Suprapubic skin (tissue), 4 donors: ENCODE measurements at places on chromosomes 2 and 18. TPM values are rescaled to one million over a fixed set of nuclear protein-coding genes. Genes with fewer than 3 reads are reported as not detected.

GRCh38 chr2:162073888-162074631, at the start of gene DPP4:
TSS of gene DPP4 (minus strand) at chr2:162074215. CDS start at chr2:162073981, 234 bp downstream.
- peak; percentile 75 for DNase-seq

DNA sequence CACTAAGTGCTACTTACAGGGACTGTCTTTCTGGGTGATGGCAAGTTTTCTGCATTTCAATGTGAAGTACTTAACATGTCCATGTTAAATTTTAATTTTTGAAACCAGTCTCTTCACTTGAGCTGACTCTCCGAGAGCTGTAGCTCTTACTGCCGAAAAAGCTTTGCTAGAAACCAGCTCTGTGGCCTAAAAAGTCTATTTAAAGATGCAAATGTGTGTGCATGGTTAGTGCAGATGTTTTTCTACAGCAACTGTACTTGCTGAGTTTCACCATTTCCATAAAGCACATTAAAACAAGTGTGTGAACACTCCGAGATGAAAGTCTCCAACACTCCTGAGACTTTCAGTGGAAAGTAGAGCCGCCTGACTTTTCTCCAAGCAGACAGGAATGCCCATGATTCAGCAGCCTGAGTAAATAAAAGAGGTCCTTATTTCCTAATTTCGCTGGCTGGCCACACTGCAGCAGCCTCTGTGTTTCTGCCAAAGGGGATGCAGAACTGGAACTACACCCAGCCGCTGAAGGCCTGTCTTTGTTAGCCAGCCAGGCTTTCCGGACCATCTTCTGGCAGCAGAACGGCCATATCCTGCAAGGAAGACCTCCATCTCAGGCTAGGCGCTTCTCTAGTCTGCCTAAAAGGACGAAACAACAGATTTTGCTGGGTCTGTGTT, 121.2 kb downstream of the ZNF521 start:
- peak; percentile 84 for DNase-seq

DNA sequence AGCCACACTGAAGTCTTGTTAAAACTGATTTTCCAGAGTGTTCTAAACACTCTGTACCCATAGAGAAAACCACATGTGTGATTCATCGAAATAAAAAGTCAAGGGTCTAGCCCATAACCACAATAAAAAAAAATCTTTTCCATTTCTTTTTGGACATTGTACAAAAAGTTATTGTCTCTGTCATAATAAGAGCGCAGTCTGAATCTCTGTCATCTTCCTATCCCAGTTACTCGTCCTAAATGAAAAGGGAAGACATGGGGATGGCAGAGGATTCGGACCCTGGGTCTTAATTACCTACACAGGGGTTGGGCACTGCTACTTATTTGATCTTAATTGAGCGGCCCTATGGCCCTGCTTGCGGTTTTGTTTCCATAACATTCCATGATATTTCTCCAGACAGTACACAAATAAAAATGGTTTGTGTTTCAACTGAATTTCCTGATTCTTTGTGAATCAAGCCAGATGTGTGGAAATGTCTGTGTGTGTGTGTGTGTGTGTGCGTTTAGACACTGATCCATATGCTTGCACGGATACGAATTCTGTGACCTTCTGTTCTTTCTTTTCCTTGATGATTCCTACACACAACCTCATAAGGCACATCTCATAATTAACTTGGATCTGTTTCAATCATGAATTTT, 133.4 kb upstream of the SPATS2L start:
- no peak for DNase-seq

DNA sequence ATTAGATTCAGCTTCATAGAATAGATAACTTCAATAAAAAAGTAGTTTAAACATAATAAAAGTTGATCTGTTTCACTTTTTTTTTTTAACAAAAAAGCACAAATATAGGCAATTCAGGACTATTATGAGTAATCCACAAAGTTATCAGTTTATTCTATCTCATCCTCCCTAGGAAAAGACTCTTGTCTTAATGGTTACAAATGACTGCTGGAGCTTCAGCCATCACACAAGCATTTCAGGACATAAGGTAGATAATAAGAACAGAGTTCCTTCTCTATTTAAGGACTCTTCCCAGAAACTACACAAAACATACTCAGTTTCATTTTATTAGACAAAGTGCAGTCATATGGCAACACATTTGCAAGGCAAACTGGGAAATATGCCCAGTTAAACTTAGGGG, 357.6 kb upstream of the SETBP1 start:
- DNase-seq, result no peak

DNA sequence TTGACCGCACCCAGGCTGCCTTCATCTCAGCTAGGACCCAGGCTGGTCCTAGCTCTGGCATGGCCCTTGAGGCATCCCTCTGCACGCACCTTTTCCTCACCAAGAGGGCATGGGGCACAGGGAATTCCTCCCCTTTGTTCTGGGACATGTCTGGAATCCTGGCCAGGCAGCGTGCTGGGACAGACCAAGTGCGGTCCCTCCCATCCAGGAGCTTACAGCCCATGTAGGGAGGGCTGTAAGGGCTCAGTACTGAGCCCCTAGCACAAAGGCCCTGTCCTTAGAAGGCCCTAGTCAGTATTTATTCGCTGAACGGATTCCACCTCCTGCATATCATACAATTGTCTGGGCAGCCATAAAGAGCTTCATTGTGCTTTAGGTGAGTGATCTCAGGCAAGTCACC, 3.0 kb downstream of the TMEM37 start:
- no peak for DNase-seq

GRCh38 chr2:235148201-235149170, 196.7 kb downstream of the SH3BP4 start:
- no peak for DNase-seq

DNA sequence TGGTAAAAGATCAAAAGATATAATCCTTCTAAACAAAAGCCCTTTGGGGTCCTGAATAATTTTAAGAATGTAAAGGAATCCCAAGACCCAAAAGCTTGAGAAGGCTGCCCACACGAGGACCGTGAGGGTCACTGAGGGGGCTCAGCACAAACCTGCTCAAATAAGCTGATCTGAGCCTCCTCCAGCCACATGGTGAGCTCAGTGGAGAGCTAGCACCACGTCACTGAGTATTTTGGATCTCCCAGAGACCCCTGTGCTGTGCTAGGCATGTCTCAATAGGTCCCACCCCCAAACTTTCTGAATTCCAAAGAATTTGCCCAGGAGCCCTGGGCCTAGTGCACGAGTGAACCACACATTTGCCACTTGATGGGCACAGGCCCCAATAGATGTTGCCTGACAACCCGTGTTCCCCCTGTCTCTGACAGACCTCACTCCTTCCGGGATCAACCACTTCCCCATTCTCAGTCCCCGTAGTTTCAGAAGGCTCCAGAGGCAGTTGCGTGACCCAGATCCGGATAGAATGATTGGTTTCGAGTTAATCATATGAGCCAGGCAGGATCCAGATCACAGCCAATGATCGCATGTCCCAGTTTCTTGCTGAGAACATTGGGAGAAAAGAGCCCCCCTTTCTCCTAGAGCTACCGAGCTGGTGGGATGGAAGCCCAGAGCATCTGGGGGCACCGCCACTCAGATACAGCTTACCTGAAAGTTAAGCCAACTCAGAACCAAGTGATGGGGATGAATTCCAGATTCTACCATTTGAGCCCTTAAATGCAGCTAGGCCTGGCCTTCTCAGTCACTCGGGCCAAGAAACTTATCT, 203.8 kb downstream of the TNS1 start:
- DNase-seq, result peak; percentile 69

GRCh38 chr2:157052685-157053224, 204.8 kb upstream of the GALNT5 start:
- no peak for DNase-seq

DNA sequence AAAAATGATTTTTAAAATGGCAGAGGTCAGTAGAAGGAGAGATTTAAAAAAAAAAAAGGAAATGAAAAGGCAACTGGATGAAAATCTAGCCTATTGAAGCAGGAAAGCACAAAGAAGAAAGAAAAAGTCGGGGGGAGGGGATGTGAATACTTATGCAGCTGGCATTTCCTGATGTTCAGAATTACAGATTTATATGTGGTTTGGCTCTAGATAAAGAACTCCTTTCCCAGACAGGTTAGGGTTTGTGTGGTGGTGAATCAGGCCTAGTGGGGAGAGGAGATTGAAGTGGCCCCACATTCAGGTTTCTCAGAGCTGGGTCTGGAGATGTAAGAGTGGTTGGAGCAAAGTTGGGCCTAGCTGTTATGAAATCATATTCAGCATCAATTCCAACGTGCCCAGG, 394.4 kb downstream of the FIGN start:
- DNase-seq, result no peak

- DNase-seq, result no peak
These were observed 41.2 kb upstream of the PEX13 start for GRCh38 chr2:60976256-60976850.

- DNase-seq, result no peak
These were observed 39.1 kb upstream of the MC4R start for GRCh38 chr18:60411715-60412114.

DNA sequence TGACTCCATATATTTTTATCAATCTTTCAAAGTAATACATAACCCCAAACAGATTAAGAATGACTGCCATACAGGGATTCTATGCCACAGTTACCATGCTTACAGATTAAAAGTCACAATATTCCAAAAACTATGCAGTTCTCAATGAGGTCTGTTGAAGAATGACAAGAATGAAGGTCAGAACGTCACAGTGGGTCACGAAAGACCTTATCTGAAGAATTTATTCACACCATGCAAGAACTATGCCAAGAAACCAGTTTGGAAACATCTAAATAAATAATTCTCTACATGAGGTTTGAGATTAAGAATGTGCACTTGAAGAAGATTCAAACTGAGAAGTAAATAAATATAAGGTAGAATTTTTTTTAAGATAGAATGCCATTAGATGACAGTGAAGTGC, 253.3 kb downstream of the EXOC6B start:
- DNase-seq, result no peak

- DNase-seq, result no peak
These were observed 28.5 kb downstream of the GALNT14 start for GRCh38 chr2:31109633-31110192.

GRCh38 chr18:1499265-1499664, 594.6 kb downstream of the ADCYAP1 start:
- DNase-seq, result no peak

DNA sequence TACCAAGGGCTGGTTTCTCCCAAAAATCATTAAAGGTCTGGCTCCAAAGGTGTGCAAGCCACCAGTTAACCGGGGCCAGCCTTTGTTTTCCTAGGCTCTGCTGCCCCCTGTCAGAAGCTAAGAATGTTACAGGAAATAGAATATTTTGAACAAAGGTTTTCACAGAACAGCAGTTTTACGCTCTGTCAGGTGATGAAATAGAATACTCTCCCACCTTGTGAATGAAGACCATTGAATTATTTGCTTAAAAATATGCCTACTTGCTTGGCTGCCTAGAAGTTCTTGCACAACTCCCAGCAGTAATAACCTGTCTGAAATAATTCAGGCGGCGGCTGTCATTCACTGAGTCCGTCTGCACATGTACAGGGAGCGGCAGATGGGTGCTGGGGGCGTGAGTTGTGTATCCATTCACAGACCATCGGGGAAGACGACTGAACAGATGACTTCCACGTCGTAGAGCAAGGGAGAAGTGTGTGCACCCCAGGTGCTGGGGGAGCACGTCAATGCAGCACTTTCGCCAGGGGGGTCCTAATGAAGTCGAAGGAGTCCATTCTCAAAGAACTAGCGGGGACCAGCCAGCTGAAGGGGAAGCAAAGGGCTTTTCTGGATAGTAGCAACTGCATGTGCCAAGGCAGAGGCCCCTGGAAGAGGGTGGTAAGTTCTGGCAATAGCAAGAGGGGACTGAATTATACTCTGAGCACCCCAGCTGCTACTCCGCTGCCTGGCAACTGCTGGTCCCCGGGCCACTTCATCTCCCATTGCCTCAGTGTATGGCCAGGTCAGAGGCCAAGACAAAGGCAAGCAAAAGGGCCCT, 56.1 kb downstream of the SF3B1 start:
- no peak for DNase-seq

DNA sequence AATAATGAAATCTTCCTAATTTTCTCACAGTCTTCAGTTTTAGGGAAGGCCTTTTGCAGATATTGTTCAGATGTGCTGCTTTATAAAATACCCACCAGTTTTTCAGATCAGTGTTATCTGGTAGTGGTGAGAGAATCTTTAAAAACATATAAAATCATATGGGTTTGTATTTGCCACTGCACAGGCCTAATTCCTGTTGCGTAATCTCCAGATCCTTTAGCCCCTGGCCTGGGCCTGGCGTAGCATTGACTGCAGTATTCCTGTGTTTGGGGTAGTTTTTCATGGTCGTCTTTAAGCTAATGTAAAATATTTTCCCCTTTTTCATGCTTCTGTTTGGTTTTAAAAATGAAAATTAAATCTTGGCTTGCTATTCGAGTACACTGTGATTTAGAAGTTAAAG, 43.2 kb downstream of the TSHZ1 start:
- DNase-seq, result no peak

GRCh38 chr18:44518666-44519065, 162.0 kb upstream of the SETBP1 start:
- no peak for DNase-seq

DNA sequence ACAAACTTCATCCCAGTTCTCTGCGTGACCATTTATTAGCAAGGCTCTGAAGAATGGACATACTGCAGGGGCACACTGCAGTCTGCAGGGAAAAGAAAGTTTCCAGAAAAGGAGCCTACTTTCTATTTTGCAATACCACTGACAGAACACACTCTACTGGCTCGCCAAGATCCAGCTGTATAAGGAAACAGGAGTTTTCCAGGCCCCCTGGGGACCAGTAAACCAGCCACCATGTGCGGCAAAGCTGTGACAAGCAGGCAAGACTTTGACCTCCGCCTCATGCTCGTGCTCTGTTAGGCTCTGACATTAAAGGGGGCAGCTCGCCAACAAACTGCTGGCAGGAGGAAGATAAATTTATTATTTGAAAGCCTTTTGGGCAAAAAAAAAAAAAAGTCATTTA, 67.3 kb downstream of the CCBE1 start:
- DNase-seq, result peak; percentile 76

- DNase-seq, result no peak
These were observed 13.5 kb upstream of the C2orf15 start for GRCh38 chr2:99127981-99128380.

- no peak for DNase-seq
These were observed 347.9 kb downstream of the METTL4 start for GRCh38 chr18:2223449-2223848.

The FNDC4 gene
- total RNA-seq, result 5.8 TPM

The CREG2 gene
- total RNA-seq, result not detected

The YES1 gene
- total RNA-seq, result 99.5 TPM

The AOX1 gene
- 22.2 TPM for total RNA-seq

The CRACDL gene
- 13.0 TPM for total RNA-seq

The SNRNP27 gene
- total RNA-seq, result 84.4 TPM

The SEPTIN10 gene
- total RNA-seq, result 92.7 TPM
